Activated T-helper 17 cell treated with anti-CD3 and anti-CD28 coated beads, Interleukin-2, amount 50 U/mL, for 72 hours (primary cell): ENCODE measurements at places on chromosomes 1 and 21. TPM values are rescaled to one million over a fixed set of nuclear protein-coding genes. Genes with fewer than 3 reads are reported as not detected.

DNA sequence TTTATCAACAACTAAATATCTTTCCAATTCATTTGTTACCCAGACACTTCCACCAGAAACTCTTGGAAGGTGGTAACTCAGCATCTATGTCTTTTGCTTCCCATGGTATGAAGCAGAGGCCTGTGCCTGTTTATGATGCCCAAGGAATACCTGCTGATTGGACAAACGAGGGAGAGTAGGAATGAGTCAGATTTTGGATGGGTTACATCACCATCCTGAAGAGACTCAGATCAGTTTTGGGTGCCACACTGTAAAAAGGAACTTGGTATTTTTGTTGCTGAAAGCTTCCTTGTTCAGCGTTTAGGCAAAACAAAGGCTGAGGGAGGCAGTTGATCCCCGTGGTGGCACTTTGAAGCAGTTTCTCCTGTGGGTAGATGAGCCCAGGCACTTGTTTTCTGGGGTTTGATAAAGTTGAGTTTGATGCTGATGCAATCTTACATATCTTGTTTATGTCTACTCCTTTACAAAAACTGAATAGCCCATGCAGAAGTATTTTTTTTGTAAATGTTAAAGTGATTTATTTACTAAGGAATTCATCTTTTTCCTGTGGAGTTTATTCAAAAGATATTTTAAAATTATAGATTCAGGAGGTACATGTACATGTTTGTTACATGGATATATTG is 26.7 kb upstream of the CYP4X1 start:
- ATAC-seq = no peak

DNA sequence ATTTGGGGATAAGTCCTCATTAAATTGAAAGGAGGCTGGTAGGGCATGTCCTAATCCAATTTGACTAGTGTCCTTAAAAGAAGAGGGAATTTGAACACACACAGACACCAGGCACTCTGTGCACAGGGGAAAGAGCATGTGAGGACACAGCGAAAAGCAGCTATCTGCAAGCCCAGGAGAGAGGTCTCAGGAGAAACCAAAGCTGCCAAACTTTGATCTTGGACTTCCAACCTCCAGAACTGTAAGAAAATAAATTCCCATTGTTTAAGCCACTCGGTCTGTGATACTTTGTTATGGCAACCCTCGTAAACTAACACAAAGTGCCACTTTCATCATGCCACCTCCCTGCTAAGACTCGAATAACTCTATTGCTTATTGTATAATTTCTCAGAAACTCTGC is 13.8 kb downstream of the PLA2G4A start:
- ATAC-seq = no peak

DNA sequence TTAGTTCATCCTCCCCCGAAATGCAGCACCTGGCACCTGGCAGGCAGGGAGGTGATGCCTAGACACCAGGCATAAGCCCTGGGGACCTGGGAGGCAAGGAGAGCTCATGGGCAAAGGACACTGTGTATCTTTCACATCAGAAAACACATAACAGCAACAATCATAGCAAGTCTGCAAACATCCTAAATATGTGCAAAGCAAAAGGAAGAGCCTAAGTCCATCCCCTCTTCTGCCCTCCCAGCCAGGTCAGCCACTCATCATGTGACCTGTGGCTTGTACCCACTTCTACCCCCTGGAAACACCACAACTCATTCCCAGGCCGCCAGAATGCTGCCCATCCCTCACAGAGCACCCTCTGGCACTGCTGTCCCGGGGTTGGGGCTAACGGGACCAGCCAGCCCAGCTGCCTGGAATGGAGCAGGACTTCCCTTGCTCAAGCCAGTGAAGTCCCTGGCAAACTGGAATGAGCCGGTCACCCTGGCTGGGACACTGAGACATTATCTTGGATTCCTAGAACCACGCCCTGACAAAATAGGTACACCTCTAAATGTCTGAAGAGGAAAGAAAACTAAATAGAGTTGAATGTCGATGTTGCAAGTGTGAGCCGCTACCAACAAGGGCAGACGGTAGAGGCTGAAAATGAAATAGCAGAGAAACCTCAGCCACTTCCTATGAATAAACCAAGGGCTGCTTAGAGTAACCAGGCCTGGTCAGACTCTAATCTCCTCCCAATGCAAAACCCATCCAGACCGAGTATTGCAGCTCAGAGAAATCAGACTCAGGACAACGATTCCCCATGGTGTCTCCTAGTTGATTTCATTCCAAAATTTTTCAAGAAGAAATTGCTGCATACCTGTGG is 29.4 kb downstream of the TMPRSS2 start:
- no peak for ATAC-seq

- ATAC-seq = peak; percentile 51
Measured at GRCh38 chr1:108592030-108592759, 32.3 kb downstream of the EEIG2 start.

DNA sequence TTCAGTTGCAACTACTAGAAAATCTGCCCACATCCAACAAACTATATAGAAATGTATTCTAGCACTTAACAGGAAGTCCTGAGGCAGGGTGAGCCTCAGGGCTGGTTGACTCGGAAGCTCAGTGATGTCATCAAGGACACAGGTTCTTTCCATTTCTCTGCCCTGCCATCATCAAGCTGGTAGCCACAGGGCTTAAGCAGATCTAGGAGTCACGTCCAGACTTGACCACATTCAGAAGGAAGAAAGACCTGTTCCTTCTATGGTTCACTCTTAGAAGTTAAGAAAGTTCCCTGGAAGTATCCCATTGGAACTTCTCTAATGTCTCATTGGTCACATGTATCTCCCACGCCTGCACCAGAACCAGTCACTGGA is 438.1 kb downstream of the PRDM2 start:
- ATAC-seq = no peak

- no peak for ATAC-seq
Measured at GRCh38 chr1:192527950-192528349, 47.6 kb upstream of the RGS1 start.

DNA sequence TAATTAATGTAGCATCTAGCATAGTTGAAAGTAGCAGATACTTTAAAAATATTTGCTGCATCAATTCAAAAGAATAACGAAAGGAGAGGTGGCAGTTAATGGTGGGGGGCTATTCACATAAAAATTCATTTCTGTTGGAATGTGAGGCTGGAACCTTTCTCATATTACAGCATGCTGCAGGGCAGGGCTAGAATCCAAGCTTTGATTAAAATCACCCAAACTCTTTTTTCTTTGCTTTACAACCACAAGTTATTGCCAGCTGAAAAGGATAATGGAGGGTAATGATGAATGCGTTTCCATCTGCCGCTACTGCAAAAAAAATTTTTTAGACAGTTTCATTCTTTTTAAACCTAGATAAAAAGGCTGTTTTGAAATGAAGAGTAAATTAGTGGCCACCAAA is 9.8 kb downstream of the DISP1 start:
- ATAC-seq = no peak

- ATAC-seq = no peak
Measured at GRCh38 chr1:174785510-174785909, 214.2 kb upstream of the CACYBP start.

DNA sequence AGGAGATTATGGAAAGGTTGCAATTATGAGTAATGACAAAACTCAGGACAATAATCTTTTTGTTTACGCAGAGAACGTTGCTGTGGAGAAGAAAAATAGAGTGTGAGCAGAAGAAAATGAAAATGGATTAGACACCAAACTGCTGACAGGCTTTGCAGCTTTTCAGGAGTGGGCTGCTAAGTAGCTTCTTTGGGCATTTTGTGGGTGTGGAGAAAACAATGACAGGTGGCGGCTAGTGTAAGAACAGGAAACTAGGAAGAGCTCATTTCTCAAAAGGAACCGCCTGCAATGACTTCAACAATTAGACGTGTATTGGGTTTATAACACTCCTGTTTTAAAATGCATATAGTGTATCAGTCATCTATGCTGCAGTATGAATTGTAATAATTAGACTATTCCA is 18.3 kb upstream of the PALMD start:
- ATAC-seq = no peak

Gene S100A14
- total RNA-seq = 0.71 TPM

Gene ITLN2
- total RNA-seq = not detected

DNA sequence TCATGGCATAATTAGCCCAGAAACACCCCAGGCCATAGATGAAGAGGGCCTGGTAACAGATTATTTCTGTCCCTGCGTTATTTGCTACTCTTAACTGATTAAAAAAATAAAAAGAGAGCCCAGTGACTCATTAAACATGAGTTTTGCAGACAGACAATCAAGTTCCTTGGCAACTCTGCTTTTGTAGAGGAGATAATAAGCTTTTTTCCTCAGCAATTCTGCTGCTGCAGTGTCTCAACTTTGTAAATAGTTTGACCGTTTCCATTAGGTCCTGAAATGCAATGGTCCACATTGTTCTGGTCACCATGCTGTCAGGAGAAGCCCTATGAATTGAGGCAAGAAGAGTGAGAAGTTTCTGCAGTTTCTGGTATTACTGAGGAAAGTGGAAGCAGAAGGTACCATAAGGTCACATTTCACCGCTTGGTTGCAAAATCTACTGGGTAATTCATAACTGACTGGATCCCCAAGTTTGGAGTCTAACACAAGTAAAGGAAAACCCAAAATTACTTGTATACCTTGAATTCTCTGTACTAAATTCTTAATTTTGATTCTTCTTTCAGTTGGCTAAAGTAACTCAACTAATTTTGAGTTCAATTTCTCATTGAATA is 139.5 kb downstream of the ZZZ3 start:
- no peak for ATAC-seq

- no peak for ATAC-seq
Measured at GRCh38 chr1:29785137-29785527, 548.8 kb downstream of the PTPRU start.

GRCh38 chr21:45228171-45228641 is 59.5 kb downstream of the POFUT2 start:
- ATAC-seq = peak; percentile 93

Gene CD244
- total RNA-seq = not detected

- ATAC-seq = no peak
Measured at GRCh38 chr1:164565357-164565756, 6.4 kb downstream of the PBX1 start.

DNA sequence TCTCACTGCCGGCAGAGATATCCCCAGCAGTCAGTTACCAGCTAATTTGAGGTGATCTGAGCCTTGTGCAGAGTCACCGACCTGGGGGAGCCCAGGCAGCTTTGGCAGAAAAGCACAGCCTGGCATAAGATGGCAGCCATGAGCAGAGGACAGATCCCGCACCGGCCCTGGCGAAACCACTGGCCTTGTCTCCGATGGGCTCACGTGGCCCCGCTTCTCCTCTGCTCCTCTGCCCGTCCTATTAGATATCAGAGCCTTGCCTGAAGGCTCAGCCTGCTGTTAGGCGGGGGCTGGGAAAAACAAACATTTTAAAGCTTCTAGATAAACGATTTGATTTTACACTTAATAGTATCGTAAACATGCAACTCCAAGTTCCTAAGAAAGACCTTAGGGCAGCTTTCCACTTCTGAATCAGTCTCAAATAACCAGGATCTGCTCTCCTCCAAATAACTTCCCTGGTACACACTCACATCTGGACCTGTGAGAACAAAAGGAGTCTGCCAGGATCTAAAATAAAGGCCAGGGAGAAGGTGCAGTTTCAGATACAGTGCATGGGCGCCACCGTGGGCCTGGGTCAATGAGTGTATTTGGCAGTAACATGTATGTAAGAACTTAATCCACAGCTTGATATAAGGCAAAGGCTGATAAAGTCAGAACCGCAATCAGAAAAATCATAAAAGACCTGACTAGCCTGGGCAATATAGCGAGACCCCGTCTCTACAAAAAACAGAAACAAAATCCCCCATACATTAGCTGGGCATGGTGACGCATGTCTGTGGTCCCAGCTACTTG is 10.0 kb downstream of the EDARADD start:
- no peak for ATAC-seq

DNA sequence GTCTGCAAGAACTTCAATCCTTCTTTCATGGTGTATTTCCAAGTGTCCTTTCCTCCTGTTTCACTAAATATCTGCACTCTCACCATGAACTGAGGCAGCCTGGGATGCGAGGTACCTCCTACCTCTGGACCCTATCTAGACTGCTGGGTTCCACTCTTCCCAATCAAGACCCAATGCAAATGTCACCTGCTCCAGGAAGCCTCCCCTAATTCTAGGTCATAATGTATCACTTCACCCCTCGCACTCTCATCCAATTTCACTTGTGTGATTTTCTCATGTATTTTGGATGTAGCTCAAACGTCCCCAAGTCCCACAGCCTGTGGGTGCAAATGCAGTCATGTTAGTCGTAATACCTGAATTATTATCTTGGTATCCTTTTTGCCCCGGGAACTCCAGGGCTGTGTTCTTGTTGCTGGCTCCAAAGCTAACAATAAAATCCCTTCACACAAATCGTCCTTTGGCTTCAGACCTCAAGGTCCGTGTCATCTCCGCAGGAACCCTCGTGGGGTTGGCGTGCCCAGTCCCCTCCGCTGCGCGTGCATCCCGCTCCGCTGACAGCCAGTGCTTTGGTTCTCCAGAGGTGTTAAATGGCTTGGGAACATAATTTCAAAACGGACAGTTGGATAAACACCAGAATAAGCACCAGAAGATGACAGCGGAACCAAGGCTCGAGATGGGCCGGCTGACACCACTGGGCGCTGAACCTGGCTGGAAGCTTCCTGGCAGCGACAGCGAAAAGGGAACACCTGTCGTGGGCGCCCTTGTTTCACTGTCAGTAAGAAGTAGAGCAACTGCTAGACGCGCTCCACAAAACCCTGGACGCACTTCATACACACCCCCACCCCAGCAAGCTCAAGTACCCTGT is 1.0 kb upstream of the BACH1 start:
- ATAC-seq = no peak

Gene CFHR5
- total RNA-seq = not detected

Gene MAP3K7CL
- 3.2 TPM for total RNA-seq

Gene GJC2
- total RNA-seq = 0.43 TPM

Gene PODN
- not detected for total RNA-seq

DNA sequence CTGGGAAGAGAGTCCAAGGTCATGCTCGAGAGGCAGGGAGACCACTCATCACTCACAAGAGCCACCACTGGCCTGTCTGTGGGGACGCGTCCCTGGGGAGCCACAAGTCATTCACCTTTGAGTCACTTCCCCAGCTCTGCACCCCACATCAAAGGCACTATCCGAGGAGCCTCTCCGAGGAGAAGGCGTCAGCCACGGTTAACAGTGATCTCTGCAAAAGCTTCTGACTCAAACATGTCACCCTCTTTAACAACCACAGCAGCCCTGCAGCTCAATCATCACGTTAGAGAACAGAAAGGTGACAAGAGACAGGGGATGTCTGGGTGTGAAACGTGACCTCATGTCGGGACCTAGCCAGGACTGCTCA is 9.0 kb downstream of the LRRC47 start:
- peak; percentile 98 for ATAC-seq

DNA sequence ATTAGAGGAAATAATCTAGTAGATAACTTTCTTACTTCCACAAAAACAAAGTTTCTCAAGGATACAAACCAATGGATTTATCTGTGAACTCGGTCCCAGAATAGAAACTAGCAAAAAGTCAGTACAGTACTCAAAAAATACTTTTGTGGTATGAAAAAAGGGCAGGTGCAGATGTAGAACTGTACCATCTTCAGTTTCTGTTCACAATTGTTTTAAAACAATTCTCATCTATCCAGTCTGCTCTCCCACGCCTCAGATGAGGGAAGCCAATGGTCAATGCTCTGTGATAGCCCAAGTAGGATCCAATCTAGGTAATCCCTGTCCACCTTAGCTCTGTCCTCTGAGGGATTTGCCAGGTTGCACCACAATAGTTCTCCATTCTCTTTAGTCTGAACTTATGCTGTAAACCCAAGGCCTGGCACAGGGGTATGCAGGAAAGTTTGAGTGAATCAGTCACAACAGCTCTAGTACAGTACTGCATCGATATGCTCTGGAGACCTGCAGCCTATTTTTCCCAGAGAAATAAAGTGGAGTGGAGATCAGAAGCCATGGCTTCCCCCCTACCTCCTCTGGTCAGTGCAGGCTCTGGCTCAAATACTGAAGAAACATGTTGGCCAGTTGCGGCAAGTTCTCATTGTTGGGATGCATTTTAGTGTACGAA is 1.4 kb downstream of the KTI12 start:
- ATAC-seq = peak; percentile 13
